Fibroblast of skin of left quadriceps (primary cell): ENCODE measurements at places on chromosomes 12 and 14.

DNA sequence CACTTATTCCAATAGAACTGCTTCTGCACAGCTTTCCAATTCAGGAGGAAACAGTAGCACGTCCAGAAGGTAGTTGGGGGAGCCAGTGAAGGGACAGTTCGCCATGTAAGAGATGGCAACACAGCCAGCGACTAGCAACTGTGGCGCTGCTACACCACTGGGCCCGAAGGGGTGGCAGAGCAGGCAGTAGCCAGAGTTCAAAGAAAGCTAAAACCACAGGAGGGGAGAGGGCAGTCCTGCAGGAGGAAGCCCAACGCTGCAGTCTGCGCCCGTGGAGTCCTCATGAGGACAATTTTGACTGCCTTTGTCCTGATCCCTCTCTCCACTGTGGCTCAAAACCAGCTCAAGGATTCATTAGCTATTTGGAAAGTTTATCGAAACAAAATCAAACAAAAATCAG, 591.2 kb downstream of the VRK1 start:
- DNase-seq: no peak

GRCh38 chr12:70068743-70069142, 174.5 kb upstream of the CNOT2 start:
- DNase-seq: no peak

GRCh38 chr14:101113108-101113612, 209.6 kb upstream of the RTL1 start:
- DNase-seq: no peak

DNA sequence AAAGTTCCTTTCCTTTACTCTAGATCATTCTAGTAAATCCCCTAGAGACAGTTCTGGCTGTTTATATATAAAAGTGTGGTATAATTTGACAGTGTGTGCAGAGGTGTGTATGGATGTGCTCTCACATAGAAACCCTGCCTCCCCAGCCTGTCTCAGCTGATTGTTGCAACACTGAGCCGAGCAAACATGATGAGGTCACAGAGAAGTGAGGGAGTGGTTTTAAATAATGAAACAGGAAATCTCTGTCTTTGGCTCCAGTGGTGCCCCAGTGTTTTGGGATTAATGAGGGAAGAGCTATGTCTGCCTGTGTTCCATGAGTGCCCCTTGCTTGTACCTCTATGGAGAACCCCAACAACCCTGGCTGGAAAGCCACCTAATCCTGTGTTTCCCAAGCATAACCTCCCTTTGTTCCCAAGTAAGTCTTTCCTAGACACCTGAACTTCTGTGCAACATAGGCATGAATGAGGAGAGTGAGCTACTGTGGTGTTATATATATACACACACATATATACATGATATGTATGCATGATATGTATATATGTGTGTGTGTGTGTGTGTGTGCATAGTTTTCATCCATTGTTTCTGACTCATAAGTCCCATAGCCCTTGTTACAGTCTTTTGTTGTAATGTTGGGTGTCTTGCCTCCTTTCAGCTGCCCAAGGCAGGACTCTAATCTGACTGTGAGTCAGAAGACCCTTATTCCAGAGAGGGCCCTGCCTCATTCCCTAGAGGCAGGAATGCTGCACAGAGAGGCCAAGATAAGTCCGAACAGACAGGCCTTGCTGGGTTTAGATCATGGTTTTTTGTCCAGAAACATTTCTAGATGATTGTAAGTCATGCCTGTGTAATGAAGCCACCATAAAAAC, 18.0 kb downstream of the TRAF3 start:
- peak; percentile 72 for DNase-seq

DNA sequence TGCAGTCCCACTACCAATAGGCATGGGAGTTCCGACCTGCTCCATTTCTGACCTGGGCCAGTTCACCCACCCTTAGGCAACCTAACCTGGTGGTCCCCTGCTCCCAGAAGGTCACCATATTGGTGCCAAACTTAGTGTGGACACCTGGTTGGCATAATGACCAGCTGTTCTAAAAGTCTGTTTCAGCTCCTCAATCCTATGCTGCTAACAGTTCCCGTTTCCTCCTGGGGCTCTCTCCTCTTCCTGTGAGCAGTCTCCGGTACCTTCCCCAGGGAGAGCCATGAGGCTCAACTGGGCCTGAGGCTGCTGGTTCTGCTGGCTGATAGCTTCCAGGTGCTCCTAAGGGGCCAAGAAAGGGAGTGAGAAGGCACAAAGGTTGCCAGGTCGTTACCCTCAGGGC, 15.9 kb upstream of the BLTP3B start:
- DNase-seq: no peak

GRCh38 chr12:131799828-131800593, 28.2 kb upstream of the MMP17 start:
- no peak for DNase-seq

- DNase-seq: no peak
Measured at GRCh38 chr14:19974844-19975243, 547 bp upstream of the OR4K15 start.

- peak; percentile 45 for DNase-seq
Measured at GRCh38 chr12:132610051-132610759, at the start of gene LRCOL1. TSS of gene LRCOL1 (minus strand) at chr12:132610582. CDS start at chr12:132606251, 4,331 bp downstream.

DNA sequence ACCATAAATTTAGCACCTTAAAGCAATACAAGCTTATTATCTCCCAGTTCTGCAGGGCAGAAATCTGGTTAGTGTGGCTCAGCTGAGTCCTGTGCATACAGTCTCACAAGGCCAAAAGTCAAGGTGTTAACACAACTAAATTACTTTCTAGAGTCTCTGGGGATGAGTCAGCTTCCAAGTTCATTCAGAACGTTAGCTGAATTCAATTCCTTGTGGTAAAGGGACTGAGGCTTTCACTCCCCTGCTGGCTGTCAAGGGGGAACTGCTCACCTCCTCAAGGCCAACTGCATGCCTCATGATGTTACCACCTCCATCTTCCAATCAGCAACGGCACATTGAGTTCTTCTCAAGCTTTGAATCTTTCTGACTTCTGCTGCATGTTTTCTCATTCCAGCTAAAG, 27.6 kb downstream of the EML5 start:
- DNase-seq: no peak

- DNase-seq: peak; percentile 97
Measured at GRCh38 chr12:6069437-6070093, 54.9 kb downstream of the VWF start.

DNA sequence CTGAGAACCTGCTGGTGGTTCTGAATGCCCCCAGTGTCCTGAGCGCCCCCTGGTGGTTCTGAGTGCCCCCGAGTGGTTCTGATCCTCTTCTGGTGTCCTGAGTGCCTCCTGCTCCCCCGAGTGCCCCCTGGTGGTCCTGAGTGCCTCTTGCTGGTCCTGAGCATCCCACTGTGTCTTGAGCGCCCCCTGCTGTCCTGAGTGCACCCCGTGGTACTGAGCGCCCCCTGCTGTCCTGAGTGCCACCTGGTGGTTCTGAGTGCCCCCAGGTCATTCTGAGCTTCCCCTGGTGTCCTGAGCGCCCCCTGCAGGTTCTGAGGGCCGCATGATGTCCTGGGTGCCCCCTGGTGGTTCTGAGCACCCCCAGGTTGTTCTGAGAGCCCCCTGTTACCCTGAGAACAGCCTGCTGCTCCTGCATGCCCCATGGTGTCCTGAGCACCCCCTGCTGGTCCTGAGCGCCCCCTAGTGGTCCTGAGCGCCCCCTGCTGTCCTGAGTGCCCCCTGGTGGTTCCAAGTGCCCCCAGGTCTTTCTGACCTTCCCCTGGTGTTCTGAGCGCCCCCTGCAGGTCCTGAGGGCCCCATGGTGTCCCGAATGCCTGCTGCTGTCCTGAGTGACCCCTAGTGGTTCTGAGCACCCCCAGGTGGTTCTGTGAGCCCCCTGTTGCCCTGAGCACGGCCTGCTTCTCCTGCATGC, 1165.4 kb downstream of the TMEM121 start:
- no peak for DNase-seq
